ENCODE measurements at places on chromosomes 2 and 18.

DNA sequence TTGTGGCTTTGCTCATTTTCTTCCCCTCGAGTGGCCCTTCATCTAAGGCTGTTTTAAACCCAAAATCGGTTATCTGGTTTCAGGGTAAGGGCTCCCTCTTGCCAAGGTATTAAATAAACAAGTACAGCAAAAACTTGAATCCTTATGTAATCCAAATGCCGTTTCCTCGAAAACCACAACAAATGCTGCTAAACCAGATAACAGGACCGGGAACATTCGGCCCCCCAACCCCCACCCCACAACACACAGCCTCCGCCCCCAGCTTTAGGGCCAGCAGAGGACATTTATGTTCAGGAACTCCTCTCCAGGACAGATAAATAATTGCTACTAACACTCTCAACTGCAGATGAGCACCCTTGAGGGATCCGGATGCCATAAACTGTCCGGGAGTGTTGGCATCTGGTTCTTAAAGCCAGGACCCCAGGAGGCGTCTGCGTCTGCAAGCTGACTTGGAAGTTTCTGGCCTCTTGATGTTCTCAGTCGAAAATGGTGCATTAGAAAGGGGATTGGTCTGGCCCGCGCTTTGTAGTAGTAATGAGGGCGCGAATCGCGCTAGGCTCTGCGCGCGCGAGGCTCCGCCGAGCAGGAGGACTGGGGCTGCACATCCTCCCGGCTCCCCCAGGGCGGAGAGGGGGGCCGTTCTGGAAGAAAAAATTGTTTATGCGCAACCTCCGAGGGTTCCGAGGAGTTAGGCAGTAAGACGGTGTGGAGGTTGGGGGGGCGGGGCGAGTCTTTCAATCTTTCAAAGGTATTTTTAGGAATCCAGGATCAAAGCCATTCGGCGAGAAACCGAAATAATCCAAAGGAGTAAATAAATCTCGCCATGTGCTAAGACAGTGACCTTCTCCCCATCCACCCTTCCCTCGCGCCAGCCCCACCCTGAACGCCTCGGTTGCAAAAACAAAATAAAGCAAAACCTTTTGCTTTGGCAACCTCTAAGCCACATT is 3.9 kb upstream of the ID2 start:
- DNase-seq = no peak

- no peak for DNase-seq
These were observed 506.6 kb downstream of the NR4A2 start for GRCh38 chr2:155825876-155826275.

DNA sequence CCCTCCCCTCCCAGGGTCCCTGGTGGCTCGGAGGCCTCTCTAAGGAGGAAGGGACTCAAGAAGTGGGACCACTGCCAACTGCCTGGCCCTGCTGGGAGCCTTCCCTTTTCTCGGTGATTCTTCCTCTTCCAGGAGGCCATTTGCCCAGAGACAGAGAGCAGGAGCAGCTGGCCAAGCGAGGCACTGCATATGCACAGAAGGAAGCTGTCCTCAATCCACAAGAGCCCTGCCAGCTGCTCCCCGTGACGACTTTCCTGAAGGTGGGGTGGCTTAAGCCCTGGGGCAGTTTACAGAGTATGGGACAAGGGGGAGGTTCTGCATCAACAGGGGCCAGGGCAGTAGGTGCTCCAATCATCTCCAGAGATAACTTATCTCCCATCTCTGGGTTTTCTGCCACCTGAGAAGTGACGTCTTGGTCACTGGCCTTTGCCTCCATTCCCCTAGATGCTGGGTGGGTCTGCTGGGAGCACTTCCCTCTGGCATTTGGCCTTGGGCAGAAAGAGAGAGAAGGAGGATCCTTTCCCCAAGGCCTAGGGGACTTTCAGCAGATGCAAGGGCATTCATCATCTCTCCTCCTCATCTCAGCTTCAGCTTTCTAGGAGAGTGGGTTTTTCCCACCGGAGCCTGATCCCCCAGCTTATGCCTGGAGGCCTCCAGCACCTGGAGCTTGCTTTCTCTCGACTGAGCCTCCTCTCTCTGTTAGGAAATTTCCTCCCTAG is 28.5 kb downstream of the CIB4 start:
- no peak for DNase-seq

GRCh38 chr2:144673456-144673855 is 153.5 kb upstream of the ZEB2 start:
- DNase-seq = no peak

Measured in GM04503 (cell line).